ENCODE measurements at places on chromosomes 11 and 22.

- peak; percentile 51 for DNase-seq
Observed at GRCh38 chr11:118436639-118437207, 431 bp downstream of the KMT2A start.

- no peak for DNase-seq
Observed at GRCh38 chr22:49062155-49062801, 765.4 kb downstream of the BRD1 start.

GRCh38 chr11:122979815-122980595, 1.6 kb downstream of the BSX start:
- DNase-seq = no peak

GRCh38 chr11:57896361-57897145, 127.1 kb upstream of the OR9Q1 start:
- no peak for DNase-seq

GRCh38 chr11:130263351-130263750, 51.4 kb downstream of the ZBTB44 start:
- DNase-seq = no peak

GRCh38 chr11:127247261-127247851, 246.8 kb upstream of the KIRREL3 start:
- DNase-seq = no peak

- no peak for DNase-seq
Observed at GRCh38 chr11:2462986-2463765, 18.4 kb downstream of the KCNQ1 start.

- DNase-seq = no peak
Observed at GRCh38 chr11:10381736-10382135, 73.3 kb upstream of the AMPD3 start.

- DNase-seq = no peak
Observed at GRCh38 chr11:66052664-66052982, 459 bp downstream of the SF3B2 start.

GRCh38 chr11:19907839-19908238, 195.2 kb downstream of the NAV2 start:
- DNase-seq = no peak

DNA sequence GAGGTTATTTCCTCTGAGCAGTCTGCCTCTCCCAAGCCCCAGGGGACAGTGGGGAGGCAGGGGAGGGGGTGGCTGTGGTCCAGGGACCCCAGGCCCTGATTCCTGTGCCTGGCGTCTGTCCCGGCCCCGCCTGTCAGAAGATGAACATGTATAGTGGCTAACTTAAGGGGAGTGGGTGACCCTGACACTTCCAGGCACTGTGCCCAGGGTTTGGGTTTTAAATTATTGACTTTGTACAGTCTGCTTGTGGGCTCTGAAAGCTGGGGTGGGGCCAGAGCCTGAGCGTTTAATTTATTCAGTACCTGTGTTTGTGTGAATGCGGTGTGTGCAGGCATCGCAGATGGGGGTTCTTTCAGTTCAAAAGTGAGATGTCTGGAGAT, 3.1 kb downstream of the PIM3 start:
- no peak for DNase-seq

DNA sequence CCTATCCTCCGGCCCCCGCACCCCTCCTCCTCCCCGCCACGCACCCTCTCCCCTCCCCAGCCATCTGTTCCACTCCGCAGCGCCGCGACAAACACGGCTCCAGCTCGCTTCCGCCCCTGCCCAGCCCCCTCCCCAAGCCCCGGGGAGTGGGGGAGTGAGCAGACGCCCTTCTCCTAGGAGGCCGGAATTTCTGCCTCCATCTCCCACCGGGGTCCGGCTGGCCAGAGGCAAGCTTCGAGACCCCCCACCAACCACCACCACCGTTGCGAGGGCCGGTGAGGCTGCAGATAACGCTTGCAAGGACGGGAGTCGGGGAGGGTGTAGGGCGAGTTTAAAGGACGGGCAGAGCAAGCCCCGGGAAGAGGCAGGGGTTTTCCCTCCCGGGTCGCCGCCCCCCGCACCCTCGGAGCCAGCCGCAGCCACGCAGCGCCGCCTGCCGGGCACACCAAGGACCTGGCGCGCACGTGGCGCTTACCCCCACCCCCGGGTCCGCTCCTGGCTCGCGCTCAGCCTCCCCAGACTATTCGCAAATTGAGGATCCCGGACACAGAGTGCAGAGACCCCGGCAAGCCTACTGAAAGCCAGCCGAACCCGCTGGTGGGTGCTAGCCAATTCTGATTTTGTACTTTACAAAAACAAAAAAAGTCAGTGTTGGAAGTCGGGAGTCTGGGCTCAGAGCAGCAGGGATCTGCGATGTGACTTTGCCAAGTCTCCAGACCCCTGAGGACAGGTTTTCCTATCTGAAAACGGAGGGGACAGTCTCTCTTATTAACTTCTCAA, 22.6 kb downstream of the RTN4RL2 start:
- DNase-seq = peak; percentile 54

DNA sequence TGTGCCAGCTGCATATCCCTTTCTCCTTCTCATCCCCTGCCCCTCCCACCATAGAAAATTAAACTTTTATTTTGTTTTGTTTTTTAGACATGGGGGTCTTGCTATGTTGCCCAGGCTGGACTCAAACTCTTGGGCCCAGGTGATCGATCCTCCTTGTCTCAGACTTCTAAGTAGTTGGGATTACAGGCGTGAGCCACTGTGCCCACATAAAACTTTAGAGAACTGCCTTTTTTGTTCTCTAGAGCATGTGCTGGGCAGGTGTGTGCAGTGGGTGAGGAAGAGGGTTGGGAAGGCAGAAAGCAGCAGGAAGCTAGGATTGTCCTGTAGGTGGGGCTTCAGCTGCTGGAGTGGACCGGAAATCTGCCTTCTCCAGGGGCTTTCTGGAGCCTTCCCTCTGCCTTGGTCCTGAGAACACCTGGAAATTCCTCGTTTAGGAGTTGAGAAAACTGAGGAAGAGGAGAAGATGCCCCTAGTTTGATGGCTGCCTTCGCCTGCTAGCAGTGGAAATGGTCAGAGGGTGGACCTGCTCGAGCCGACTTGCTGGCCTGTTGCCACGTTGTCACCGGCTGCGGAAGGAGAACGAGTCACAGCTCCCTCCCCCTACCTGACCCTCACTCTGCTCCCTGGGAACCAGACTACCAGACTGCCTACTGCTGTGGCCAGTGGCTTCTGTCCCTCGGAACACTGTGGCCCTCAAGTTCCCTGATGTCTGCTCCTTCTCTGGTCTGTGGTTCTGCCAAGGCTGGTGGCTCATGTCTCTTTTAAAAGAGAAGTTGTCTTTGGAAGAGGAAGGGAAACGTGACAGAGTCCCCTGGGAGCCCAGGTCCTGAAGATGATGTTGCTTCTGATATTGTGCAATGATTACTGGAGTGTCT, 4.0 kb downstream of the ST14 start:
- DNase-seq = no peak

DNA sequence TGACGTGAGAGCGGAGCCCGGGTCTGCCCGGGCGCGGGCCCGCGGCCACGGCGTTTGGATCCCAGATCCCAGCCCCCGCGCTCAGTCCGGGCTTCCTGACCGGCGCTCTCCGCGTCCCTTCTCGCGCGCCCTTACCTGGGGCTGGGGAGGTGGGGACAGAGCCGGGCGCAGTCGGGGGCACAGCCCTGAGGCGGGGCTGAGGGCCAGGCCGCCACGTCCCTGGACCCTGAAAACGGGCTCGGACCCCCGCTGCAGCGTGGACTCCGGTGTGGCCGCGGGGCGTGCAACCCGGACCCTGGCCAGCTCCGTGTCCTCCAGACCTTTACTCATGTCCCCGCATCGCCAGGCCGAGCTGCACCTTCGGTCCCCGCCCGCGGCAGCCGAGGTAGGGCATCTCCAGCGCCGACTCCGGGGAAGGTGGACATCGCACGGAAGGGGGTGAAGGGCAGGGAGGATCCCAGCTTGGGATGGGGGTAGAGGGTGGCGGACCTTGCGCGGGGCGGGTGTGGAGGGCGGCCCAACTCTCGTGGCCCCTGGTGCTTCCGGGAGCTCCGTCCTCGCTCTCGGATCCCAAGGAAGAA, 9.9 kb upstream of the AIFM3 start:
- no peak for DNase-seq

DNA sequence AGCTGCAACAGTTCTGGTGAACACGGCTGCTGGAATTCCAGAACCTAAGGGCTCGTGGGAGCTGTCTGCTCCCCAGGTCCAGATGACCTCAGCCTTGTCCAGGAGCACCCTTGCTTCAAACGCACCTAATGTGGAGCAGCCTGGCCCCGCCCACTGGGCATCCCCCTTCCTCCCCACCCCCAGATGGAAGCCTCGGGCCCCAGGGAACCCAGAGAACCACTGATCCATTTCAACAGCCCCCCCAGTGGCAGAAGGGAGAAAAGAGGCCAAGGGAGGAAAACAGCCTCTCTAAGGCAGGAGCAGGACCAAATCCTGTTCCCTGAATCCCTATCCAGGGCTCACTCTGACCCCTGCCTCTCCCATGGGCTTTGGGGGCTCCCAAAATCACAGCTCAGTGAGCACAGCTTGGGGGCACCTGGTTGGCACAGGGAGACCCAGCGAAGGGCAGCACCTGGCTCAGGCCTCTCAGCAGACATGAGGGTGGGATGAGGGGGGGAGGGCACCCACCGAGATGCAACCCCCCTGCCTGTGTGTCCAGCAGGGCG, 1.2 kb downstream of the CYTH4 start:
- peak; percentile 49 for DNase-seq

- DNase-seq = no peak
Observed at GRCh38 chr11:132999031-132999430, 533.3 kb downstream of the OPCML start.

DNA sequence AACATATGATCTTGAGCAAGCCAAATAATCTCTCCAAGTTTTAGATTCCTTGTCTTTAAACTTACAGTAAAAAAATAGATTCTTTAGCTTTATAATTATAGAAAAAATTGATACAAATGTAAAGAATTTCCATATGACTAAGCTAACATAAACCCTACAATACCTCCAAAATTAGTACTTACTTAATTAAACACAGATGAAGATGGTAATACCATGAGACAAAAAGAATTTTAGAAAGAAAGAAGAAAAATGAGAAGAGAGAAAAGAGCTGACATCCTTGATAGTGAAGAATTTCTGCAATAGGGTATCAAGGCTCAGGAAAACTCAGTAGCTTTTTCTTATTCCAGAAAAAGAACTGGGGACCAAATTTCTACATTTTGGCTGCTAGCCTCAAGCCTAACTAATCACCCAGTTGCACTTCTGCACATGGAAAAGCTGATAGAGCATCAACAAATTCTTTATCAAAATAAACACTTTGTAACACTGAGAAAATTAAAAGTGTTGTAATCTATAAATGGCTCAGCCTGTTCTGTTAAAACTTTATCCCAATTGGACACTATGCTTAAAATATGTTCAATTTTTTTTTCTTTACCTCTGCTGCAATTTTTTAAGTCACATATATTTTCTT, 24.7 kb upstream of the SOX6 start:
- DNase-seq = no peak

- DNase-seq = no peak
Observed at GRCh38 chr11:72758690-72759389, 6.6 kb upstream of the ARAP1 start.

DNA sequence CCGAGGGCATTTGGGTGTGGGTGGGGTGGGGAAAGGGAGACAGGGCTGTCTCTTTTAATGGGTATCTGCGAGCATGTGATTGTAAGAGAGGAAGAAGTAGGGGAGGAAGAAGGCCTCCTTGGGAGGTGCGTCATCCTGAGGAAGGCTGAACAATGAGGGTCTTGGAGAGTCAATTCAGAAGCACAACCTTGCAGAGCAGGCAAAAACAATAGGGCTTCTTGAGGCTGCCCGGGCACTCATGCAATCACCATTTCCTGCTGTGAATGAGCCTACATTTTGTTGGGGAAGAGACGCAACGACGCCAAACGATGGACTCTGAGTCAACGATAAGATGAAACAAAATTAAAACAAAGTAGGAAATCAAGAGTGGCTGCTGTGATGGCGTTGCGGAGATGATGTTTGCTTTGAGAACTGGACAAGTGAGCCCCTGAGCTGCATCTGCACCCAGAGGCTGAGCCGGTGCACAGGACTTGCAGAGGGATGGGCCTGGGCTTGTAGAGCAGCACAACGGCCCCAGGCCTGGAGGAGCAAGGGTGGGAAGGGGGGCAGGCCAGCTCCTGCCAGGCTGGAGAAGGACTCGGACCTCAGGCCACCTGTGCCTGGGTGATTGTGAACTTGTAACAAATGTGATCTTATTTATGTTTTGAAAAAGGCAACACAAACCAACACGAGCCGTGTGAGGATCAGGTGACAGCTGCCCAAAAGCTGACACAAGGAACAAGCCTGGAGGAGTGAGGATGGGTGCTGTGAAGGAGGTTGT, 92.3 kb upstream of the B3GAT1 start:
- no peak for DNase-seq

- DNase-seq = peak; percentile 23
Observed at GRCh38 chr11:77082838-77083565, 16.2 kb downstream of the CAPN5 start.

DNA sequence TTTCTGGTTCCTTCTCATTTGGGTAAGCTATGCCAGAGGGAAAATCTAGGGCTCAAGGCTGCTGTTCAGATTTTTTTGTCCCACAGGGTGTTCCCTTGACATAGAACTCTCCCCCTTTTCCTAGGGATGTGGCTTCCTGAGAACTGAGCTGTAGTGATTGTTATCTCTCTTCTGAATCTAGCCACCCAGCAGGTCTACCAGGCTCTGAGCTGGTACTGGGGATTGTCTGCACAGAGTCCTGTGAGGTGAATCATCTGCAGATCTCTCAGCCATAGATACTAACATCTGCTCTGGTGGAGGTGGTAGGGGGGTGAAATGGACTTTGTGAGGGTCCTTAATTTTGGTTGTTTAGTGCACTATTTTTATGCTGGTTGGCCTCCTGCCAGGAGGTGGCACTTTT, 167.3 kb upstream of the PGR start:
- no peak for DNase-seq

DNA sequence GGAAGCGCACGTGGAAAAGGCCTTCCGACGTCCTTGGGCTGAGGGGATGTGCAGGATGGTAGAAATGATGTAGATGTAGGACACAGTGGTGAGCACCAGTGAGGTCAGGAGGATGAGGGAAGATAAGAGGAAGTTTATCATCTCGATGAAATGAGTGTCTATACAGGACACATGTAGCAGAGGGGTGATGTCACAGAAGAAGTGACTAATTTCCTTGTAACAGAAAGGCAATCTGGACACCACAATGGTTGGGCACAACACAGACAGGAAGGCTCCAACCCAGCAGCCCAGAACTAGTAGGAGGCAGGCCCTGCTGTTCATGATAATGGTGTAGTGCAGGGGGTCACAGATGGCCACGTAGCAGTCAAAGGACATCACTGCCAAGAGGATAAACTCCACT, 35.0 kb upstream of the OR6M1 start:
- no peak for DNase-seq

DNA sequence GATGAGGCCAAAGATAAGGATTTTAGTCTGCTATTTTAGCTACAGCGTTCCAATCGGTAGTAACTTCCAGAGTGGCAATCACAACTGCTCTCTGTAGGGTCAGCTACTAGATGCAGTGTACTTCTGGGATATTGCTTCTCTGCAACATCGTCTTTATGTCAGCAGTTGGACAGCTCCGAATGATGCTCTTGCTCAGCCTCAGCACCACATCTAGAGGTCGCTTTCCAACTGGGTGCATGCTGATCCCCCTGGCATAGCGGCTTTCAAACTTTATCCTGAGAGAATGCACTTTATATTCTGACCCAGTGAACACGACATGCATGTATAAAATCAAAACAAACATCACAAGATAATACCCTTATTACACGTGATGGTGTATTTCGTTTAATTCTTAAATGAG, 219.6 kb downstream of the C11orf87 start:
- DNase-seq = no peak

All from activated CD4-positive, alpha-beta T cell treated with anti-CD3 and anti-CD28 coated beads, Interleukin-2, amount 50 U/mL, for 1 hour (primary cell).